Naive thymus-derived CD4-positive, alpha-beta T cell (primary cell): ENCODE measurements at places on chromosomes 16 and 17. TPM values are rescaled to one million over a fixed set of nuclear protein-coding genes. Genes with fewer than 3 reads are reported as not detected.

- no peaks in the 10 kb centered on the region for H3K4me1 ChIP-seq
- H3K4me3 ChIP-seq: no peak overlapping the region
- H3K36me3 ChIP-seq: peaks cover 5% of the 10 kb centered on the region
- H3K27me3 ChIP-seq: no peaks in the 10 kb centered on the region
- no peak overlapping the region for H3K27ac ChIP-seq
Measured at GRCh38 chr16:58510776-58511628, 4.3 kb upstream of the SETD6 start.

DNA sequence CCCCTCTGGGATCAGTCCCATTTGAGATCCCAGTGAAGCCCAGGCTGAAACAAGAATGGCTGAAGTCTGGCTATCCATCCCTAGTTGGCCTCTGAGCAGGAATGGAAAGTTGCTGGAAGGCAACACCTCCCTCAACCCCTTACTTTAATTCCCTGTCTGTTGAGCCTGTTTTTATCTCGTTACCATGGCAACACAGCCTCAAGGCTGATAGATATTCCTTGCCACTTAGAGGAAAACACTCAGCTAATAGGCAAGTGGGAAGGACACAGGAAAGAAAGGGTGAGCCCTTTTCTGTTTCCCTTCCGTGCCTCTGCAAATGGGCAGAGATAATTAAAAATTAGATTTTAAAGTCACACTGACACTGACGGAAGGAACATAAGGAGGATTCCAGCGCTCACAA lies 75.5 kb upstream of the CLEC3A start:
- no peak for DNase-seq
- H3K4me1 ChIP-seq: no peaks in the 10 kb centered on the region
- no peaks in the 10 kb centered on the region for H3K27me3 ChIP-seq
- H3K4me3 ChIP-seq: no peak overlapping the region
- no peak overlapping the region for H3K27ac ChIP-seq

DNA sequence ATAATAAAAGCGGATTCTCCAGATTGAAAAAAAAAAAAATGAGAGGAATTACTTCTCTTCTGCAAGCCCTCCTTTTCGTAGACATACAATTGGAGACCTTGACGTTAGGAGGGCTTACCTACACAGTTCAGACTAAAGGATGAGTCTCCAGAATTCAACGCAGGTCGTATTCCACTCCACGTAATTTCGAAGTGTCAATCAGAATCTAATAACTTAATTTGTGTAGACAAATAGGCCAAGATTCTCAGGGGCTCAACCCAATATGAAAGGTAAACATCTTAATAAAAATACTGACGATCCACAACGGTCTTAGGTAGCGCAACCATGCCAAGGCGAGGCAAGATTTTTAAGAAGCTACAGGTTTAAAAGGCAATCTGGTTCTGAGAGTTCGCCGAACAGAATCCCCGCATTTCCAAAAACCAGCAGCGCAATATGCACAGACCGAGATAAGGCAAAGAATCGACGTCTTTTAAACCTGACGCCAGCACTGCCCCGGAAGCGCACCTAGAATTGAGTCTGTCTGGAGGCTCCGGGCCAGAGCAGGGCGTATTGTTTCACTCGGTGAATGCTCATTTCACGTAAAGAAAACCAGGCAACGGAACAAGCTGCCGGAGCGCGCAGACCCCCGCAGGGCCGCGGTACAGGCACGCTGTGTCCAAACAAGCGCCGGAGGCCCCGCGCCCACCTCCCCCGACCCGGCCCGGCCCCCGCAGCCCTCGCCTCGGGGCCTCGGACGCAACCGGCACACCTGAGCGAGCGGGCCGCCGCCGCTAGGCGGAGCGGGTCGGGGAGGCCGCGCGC lies 623 bp downstream of the MBTPS1 start:
- H3K4me1 ChIP-seq: peaks cover 14% of the 10 kb centered on the region
- H3K36me3 ChIP-seq: peaks cover 5% of the 10 kb centered on the region
- peak overlapping the region; percentile 99 for H3K4me3 ChIP-seq
- H3K27ac ChIP-seq: peak overlapping the region; percentile 86
- DNase-seq: peak; percentile 81

The E2F4 gene
- total RNA-seq: 67.1 TPM

DNA sequence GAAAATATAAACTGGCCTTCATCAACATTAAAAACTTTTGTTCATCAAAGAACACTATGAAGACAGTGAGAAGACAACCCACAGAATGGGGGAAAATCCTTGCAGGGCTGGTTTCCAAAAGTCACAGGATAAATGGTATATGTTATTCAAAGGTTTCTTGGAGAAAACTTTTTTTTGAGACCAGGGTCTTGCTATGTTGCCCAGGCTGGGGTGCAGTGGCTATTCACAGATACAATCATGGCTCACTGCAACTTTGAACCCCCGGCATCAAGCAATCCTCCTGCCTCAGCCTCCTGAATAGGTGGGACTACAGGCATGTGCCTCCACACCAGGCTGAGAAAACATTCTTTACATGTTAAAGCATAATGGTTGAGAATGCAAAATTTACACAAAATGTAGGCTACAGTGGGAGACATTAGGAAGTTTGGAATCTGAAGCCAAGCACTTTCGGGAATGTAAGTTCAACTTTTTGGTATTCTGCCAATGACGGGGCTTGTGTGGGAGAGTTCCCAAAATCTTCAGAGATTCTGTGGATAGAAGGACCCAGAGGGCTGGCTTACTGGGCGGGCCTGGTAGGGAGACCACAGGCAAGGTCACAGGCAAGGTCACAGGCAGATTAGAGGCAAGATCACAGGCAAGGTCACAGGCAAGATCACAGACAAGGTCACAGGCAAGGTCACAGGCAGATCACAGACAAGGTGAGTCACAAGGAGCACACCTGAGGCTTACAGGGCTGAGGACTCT lies 24.2 kb upstream of the ATP2A3 start:
- no peak overlapping the region for H3K4me3 ChIP-seq
- no peaks in the 10 kb centered on the region for H3K36me3 ChIP-seq
- H3K27ac ChIP-seq: no peak overlapping the region
- no peaks in the 10 kb centered on the region for H3K27me3 ChIP-seq
- no peaks in the 10 kb centered on the region for H3K4me1 ChIP-seq
- no peak for DNase-seq

DNA sequence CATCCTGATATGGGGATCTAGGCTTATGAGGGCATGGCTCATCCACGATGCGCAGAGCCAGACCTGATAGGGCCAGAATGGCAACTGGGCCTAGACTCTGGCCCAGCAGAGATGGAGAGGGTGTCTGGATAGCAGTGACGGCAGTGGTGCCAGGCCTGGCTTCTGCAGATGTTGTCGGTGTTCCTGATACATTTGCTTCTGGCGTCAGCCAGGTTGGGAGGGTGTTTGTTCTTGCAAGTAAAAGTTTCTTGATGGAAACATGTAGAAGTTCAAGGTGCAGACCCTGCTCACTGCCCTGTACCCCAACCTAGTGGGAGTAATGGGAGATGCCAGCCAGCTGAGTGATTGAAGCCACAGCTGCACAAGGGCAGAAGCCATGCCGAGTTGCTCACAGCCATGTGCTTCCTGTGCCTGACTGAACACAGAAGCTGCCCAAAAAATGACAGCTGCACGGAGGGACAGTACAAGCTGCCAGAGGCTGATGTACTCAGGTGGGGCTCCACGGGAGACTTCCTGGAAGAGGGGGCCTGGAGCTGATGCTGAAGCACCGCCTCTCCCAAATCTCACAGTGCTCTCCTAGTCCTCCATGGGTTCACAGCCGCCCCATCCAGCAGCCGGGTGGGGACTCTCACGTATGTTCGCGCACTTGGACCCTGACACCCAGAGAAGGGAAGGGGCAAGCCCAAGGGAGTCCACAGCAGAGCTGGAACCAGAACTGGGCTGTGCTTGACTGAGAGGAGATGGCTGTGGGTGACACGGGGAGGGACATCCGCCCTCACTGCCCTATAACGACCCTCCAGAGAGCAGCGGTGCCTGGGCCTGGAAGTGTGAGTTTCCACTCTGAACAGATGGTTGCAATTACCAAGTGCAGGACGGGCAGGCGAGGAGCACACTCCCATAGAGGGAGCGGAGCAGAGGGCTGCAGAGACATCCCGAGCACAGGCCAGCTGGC lies 78.7 kb downstream of the N4BP1 start:
- DNase-seq: no peak
- no peaks in the 10 kb centered on the region for H3K4me1 ChIP-seq
- no peak overlapping the region for H3K27ac ChIP-seq
- no peaks in the 10 kb centered on the region for H3K27me3 ChIP-seq
- no peak overlapping the region for H3K4me3 ChIP-seq

- H3K4me3 ChIP-seq: no peak overlapping the region
- H3K27me3 ChIP-seq: peaks cover 2% of the 10 kb centered on the region
- no peaks in the 10 kb centered on the region for H3K36me3 ChIP-seq
Measured at GRCh38 chr16:27920391-27920891, 143.1 kb downstream of the GSG1L start.

- no peaks in the 10 kb centered on the region for H3K36me3 ChIP-seq
- no peak overlapping the region for H3K4me3 ChIP-seq
- H3K27me3 ChIP-seq: peaks cover 2% of the 10 kb centered on the region
- no peak overlapping the region for H3K27ac ChIP-seq
Measured at GRCh38 chr17:50203604-50204345, 2.3 kb upstream of the COL1A1 start.

The CANT1 gene
- total RNA-seq: 43.0 TPM

The FBXW10B gene
- total RNA-seq: 0.65 TPM

GRCh38 chr16:2991566-2992261 lies 11.5 kb upstream of the PKMYT1 start:
- no peak overlapping the region for H3K27ac ChIP-seq
- no peaks in the 10 kb centered on the region for H3K27me3 ChIP-seq
- H3K4me1 ChIP-seq: no peaks in the 10 kb centered on the region
- no peak overlapping the region for H3K4me3 ChIP-seq
- no peaks in the 10 kb centered on the region for H3K36me3 ChIP-seq

DNA sequence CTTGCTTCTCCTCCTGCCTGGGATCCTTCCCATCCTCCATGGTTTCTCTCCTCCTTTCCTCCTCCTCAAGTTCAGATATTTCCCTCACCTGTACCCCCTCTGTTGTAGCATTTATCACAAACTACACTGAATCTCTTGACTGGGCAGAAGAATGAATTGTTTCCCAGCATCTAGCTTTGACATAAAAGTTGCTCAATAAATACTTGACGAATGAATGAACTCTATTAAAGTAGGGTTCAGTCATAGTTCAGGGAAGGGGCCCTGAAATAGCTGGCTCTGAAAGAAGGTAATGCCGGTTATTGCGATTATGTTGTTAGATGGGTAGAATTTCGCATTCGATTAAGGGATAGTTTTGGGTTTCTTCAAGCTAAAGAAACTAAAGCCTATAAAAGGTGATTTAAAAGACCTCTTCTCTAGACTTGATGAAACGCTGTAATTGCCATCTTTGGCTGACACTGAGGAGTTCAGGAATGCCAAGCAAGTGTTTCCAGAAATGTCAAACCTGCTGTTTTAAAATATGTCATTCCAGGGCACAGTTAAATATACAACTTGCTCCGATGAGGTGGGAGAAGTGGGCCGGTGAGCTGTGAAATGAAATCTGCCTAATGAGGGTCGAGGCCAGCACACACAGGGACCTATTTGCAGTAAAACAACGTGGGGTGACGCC lies 1.0 kb upstream of the CPD start:
- H3K4me3 ChIP-seq: peak overlapping the region; percentile 76
- H3K36me3 ChIP-seq: no peaks in the 10 kb centered on the region
- no peaks in the 10 kb centered on the region for H3K27me3 ChIP-seq
- no peak for DNase-seq

GRCh38 chr16:14405611-14406537 lies 224.2 kb downstream of the PARN start:
- no peaks in the 10 kb centered on the region for H3K4me1 ChIP-seq
- no peaks in the 10 kb centered on the region for H3K27me3 ChIP-seq
- no peaks in the 10 kb centered on the region for H3K36me3 ChIP-seq
- H3K27ac ChIP-seq: no peak overlapping the region

DNA sequence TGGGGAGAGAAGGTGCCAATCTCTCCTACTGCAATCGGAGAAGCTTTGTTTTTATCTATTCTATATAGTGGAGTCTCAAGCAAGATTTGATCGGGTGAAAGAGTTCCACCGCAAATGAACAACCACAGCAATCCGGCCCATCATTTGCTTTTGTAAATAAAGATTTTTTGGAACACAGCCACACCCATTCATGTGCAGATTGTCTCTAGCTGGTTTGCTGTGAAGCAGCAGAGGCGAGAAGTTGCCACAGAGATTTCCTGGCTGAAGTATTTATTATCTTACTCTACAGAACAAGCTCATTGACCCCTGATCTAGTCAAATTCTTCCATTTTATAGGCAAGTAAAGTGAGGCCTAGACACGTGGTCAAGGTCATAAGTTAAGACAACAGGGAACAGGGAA lies 195.5 kb upstream of the TNRC6C start:
- H3K27ac ChIP-seq: no peak overlapping the region
- H3K27me3 ChIP-seq: no peaks in the 10 kb centered on the region
- no peak overlapping the region for H3K4me3 ChIP-seq
- H3K36me3 ChIP-seq: no peaks in the 10 kb centered on the region
- no peak for DNase-seq

GRCh38 chr17:80262291-80262690 lies 1.6 kb downstream of the RNF213 start:
- peak overlapping the region; percentile 93 for H3K27ac ChIP-seq
- DNase-seq: no peak
- no peaks in the 10 kb centered on the region for H3K36me3 ChIP-seq

The ST6GALNAC1 gene
- 1.4 TPM for total RNA-seq

DNA sequence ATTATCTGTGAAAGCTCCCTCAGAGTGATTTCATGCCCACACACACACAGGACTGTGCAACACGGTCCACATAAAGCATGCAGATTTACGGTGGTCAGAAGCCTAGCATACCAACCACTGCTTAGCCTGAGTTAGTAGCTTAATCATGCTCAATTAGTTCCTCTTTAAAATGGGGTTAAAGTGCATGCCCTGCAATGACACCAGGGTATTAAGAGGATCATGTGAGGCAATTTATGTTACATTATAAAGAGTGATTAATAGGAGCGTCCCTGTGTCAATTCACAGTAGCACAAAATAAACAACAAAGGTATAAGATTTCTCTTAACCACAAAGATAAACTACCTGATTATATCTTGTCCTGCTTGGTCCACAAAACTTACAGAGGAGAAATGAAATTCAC lies 39.8 kb downstream of the C17orf67 start:
- no peaks in the 10 kb centered on the region for H3K4me1 ChIP-seq
- no peaks in the 10 kb centered on the region for H3K27me3 ChIP-seq
- H3K27ac ChIP-seq: no peak overlapping the region
- DNase-seq: no peak

GRCh38 chr17:71118039-71118438 lies 948.7 kb downstream of the KCNJ2 start:
- no peak overlapping the region for H3K27ac ChIP-seq
- H3K4me3 ChIP-seq: no peak overlapping the region
- no peaks in the 10 kb centered on the region for H3K36me3 ChIP-seq
- H3K4me1 ChIP-seq: no peaks in the 10 kb centered on the region
- no peaks in the 10 kb centered on the region for H3K27me3 ChIP-seq

The C16orf89 gene
- total RNA-seq: not detected

DNA sequence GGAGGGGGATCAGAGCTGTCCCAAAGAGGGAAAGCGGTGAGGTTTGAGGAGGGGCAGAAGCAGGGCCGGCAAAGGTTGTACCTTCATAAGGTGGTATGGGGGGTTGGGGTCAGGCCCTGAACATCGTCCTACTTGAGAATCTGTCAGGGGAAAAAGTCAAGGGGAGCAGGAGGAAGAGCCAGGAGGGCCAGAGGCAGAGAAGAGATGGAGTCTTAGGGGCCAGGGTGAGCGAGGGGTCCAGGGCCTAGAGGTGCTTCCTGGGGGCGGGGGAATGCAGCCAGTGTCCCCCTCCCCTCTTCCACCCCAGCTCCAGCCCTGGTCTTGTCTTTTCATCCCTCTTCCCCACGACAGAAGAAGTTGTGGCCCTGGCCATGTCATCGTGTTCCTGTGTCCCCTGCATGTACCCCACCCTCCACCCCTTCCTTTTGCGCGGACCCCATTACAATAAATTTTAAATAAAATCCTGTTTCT lies 1.3 kb upstream of the PRRT2 start:
- no peaks in the 10 kb centered on the region for H3K27me3 ChIP-seq
